GM20000 (cell line): ENCODE measurements at places on chromosomes 5 and 9.

- DNase-seq: no peak
These were observed 541.4 kb downstream of the KCTD16 start for GRCh38 chr5:144712090-144712489.

- no peak for DNase-seq
These were observed 6.5 kb upstream of the NEK6 start for GRCh38 chr9:124251204-124251603.

DNA sequence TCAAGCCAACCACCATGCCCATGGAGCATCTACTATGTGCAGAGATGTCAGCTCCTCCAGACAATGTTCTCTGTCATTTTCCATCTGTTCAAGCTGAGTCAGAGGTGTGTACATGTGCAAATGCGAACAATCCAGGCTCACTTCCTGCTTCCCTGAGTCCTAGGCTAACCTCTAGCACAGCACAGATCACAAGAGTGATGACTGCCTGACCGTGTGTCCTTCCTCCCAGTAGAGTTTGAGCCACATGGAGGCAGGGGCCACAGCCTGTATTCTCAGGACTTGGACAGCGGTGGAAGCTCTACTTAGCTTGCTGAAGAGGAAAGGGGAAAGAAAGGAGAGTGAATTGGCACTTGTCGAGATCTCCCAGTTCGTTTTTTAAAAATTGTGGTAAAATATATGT, 87.2 kb downstream of the KCNIP1 start:
- no peak for DNase-seq

GRCh38 chr9:132424857-132425674, 15.1 kb downstream of the CFAP77 start:
- no peak for DNase-seq

GRCh38 chr5:2001300-2001699, 118.6 kb upstream of the IRX4 start:
- DNase-seq: no peak

- no peak for DNase-seq
These were observed 20.4 kb downstream of the NACC2 start for GRCh38 chr9:136074706-136075105.

- DNase-seq: no peak
These were observed 129.7 kb upstream of the DHFR start for GRCh38 chr5:80784451-80784850.

- DNase-seq: no peak
These were observed 30.7 kb downstream of the ENHO start for GRCh38 chr9:34492051-34492450.

DNA sequence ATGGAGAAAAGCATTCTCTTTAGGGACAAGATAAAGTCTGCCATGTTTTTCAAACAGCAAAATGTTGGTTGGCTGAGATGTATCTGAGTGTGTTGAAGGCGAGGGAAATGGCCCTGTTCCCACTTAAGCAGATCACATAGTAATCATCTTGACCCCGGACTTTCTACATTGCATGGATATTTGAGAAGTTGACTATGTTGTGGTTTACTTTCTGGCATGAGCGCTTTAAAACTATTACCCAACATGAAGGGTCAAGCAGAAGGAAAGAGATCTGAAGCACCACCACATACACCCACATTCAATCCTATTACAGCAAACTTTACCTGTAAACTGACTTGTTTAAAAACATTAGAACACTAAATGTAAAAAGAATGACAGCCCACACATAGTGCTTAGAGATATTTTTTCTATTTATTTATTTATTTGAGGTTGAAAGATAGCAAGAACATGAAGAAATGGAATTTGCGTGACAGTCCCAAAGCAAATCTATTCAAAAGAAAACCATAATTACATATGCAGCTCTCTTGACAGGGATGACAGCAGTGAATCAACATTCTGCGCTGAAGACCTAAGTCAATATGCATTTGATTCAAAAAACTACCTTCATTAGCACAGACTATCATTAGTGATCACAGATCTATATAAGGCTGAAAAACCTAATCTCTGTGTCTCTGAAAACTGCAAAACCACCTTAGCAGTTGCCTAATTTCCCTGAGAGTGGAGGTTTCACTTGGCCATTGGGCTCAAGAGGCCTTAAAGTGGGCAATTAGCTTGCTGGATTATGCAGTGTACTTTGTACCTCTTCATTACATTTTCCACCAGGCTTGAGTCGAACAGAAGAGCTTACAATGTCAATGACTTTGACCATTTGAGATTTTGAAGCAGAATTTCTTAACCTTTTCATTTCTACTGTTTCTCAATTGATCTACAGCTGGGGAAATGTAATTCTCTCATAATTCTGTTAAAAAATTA, 195.0 kb downstream of the PDE4D start:
- DNase-seq: no peak

- no peak for DNase-seq
These were observed 285.7 kb downstream of the NR3C1 start for GRCh38 chr5:143117821-143118220.

- DNase-seq: no peak
These were observed 179.7 kb upstream of the IER5L start for GRCh38 chr9:129357773-129358245.

- DNase-seq: no peak
These were observed 130.2 kb upstream of the LIFR start for GRCh38 chr5:38686658-38687057.

DNA sequence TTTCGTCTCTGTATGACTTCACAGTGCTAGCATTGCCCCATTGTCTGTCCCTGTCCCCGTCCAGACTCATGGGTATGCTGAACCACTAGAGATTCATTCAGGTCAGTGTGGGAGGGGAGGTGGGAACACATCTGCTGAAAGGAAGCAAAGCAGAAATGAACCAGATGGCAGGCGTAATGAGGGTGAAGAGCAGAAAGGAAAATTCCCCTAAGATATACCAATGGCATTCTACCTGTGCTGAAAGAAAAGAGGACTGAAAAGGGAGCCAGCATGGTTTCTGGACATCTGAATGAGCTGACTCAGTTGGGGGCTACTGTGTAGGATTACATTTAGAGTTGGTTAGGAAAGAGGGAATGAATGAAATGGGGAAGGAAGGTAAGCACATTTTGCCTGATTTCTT, 678.7 kb downstream of the MAT2B start:
- no peak for DNase-seq

DNA sequence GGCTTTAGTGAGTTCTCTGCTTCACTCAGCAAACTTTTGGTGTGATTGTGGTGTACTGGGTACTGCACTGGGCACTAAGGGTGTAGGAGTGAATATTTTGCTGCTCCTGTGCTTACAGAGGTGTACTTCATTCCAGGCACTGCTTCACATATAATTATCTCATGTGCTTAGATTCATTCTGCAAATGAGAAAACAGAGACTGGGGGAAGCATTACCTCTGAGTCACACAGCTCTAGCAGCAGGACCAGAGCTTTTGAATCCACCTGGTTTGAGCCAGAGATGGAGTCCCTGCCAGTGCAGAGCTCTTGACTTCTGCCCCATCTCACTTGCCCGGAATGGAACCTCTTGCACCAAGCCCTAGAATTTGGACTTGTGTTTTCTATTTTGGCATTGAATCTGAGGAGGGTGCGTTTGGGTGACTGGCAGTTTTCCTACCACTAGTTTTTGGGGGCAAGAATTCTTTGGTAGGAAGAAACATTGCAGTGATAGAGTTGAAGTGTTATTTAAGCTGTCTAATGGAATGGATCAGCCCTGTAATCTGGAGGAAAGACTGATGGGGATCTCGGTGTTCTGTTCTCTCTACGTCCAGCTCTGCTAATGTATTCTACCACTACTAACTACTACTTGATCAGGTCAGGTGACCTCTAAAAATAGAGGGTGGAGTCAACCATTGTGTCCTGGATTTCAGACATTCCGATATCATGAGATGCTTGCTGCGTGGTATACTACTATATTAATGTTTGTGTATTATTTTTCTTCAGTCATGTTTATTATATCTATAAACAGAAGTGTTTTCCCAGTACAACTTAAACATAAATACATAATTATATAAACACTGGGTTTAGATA, 2.5 kb downstream of the ARHGAP26 start:
- DNase-seq: no peak

GRCh38 chr5:66704790-66705425, 108.7 kb downstream of the MAST4 start:
- DNase-seq: no peak

GRCh38 chr9:23011669-23012068, 565.0 kb downstream of the DMRTA1 start:
- no peak for DNase-seq

GRCh38 chr5:126745259-126745992, 31.5 kb upstream of the LMNB1 start:
- DNase-seq: no peak

DNA sequence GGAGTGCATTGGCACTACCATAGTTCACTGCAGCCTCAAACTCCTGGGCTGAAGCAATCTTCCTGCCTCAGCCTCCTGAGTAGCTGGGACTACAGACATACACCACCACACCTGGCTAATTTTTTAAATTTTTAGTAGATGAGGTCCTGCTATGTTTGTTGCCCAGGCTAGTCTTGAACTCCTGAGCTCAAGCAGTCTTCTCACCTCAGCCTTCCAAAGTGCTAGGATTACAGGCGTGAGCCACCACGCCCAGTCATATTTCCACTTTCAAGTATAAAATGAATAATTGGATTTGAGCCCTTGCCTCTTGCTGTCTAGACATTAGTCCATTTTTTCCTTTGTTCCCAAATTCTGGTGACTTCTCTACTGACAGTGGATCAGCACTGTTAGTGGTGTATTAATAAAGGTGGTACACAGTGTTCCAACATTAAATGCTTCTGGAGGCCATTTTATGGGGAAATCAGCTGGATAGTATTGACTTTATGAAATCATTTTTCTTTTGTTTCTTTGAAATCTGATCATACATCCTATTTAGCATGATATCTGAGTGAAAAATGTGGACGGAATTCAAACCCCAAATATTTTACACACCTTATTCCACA, 15.9 kb downstream of the ATP6V0E1 start:
- DNase-seq: no peak

GRCh38 chr9:118785456-118785855, 583.8 kb downstream of the BRINP1 start:
- no peak for DNase-seq

DNA sequence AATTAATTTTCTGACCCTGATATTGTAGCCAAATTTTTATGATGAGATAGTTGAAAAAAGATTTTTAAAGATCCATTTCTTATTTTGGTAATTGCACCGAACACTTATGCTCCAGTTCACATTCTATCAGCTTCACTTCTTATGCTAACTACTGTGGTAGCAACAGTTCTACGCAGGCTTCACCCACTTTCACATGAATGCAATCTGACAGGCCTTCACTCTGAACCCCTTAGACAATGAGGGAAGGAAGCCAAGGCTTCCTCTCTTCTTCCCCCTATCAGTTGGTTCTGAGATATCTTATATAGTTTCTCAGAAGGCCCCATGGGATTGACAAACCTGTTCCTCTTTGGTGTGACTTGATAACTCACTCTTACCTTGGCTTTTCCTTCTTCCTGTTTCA, 185.8 kb downstream of the CETN3 start:
- no peak for DNase-seq

GRCh38 chr5:107948377-107948776, 277.6 kb upstream of the EFNA5 start:
- DNase-seq: no peak

DNA sequence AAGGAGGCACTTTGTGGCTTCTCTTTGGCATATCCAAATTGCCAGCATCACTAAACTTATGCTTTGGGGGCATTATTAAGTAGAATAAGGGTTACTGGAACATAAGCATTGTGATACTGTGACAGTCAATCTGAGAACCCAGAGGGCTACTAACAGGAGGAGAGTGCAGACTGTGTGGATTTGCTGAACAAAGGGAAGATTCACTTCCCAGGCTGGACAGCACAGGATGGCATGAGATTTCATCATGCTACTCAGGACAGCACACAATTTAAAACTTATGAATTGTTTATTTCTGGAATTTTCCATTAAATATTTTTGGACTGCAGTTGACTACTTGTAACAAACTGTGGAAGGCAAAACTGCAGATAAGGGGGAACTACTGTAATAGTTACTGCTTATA, 212.5 kb downstream of the TMC1 start:
- no peak for DNase-seq

- no peak for DNase-seq
These were observed 38.2 kb upstream of the TEX48 start for GRCh38 chr9:114720086-114720676.

GRCh38 chr5:155189981-155190380, 176.4 kb downstream of the KIF4B start:
- no peak for DNase-seq

- no peak for DNase-seq
These were observed 35.6 kb downstream of the ROR2 start for GRCh38 chr9:91914404-91914803.

GRCh38 chr5:169723103-169723831, 86.2 kb downstream of the DOCK2 start:
- DNase-seq: no peak

- DNase-seq: no peak
These were observed 21.1 kb downstream of the FAT2 start for GRCh38 chr5:151570058-151570457.

- no peak for DNase-seq
These were observed 38.3 kb downstream of the DNAJB5 start for GRCh38 chr9:35027860-35028259.

GRCh38 chr9:114117614-114117995, 18.5 kb upstream of the KIF12 start:
- no peak for DNase-seq

DNA sequence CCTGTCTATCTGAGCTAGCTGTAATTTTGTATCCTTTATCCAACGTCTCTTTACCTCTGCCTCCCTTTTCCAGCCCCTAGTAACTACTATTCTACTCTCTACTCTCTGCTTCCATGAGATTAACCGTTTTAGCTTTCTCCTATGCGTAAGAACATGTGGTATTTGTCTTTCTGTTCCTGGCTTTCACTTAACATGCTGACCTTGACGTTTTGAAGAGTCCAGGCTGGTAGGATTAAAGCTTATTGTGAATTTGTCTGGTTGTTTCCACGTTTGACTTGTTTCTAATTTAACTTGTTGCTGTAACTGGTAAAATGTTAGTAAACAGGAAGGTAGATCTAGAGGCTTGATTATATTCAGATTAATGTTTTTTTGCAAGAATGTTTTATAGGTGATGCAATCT, 385.3 kb downstream of the PSAT1 start:
- DNase-seq: no peak

- no peak for DNase-seq
These were observed 102.6 kb downstream of the CAAP1 start for GRCh38 chr9:26789959-26790358.

DNA sequence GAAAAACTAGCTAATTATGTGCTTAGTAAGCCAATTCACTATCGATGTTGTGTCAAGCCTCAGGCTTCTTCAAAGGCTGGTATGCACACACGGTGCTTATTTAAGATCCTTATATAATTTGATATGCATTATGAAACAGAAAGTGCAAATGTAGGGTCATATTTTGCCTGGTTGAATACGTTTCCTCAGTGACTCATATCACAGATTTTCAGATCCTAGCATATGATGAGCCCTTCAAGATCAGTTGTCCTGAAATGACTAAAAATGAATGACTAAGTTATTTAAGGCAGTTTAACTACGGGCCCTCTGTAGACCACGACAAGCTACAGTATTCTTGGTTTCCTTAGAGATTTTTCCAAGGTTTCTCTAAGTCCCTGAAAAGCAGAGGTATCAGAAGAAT, 778.3 kb downstream of the PRELID2 start:
- peak; percentile 39 for DNase-seq
